ENCODE measurements at places on chromosomes 3 and 15. TPM values are rescaled to one million over a fixed set of nuclear protein-coding genes. Genes with fewer than 3 reads are reported as not detected.

GRCh38 chr15:87498560-87498959 lies 758.0 kb downstream of the NTRK3 start:
- DNase-seq, result no peak

GRCh38 chr15:38406436-38406835 lies 47.5 kb upstream of the FAM98B start:
- no peak for DNase-seq

- DNase-seq, result no peak
Observed at GRCh38 chr3:22969276-22969675, 233.9 kb upstream of the UBE2E2 start.

GRCh38 chr3:140505213-140505612 lies 172.7 kb upstream of the TRIM42 start:
- DNase-seq, result peak; percentile 37

- peak; percentile 61 for DNase-seq
Observed at GRCh38 chr15:63156755-63157117, 541 bp downstream of the RPS27L start.

DNA sequence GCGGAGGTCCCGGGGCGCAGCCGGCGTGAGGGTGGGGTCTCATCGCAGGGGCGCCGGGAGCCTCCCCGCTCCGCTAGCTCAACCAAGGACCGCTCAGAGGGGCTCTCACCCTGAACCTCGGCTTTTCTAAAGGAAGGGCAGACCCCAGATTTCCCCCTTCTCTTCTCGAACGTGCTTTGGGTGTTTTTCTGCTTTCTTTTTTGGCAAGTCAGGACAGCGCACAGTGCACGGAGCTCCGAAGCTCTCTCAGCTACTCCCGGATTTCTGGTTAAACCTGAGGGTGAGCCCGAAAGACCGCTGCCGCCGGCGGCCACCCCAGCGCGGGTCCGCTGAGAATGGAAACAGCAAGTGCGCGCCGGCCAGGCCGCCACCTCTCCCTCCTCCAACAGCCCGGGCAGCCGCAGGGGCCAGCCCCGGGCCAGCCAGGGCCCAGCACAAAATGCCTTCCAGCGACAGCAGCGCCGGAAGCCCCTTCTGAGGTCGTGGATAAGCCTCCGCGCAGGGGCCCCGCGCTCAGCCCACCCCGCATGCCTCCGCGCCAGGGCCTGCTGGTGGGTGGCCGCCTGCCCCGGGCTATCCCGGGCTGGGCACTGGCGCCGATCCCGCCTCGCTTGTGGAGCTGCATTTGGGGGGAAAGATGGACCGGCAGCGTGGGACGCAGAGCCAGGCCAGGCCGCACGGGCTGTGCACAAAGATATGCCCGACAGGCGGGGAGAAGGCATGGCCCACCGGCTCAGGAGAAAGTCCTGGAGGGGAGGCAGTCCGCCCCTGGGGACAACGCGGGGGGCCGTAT lies 8.2 kb upstream of the OCA2 start:
- DNase-seq, result no peak

DNA sequence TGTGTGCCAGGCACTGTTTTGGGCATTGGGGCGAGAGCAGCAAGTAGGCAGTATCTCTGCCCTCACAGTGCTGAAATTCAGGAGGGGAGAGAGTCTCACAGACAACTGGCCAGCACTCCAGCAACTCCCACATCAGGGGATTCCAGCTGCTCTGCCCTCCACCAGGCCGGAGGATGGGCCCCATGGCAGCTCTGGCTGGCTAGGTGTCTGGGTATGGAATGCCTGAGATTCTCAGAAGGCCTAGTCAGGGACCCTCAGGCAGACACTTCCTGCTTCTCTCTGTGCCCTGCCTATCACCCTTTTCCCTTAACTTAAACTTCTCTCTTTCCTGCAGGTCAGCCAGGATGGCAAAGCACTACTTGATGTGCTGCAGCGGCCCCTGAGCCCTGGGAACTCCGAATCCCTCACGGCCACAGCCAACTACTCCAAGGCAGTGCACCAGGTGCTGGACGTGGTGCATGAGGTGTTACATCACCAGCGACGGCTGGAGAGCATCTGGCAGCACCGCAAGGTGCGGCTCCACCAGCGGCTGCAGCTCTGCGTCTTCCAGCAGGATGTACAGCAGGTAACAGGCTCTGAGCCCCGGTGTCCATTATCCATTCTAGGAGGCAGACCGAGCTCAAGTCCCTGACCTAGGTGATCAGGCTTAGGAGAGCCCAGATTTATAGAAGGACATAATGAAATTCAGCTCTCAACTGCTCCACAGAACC lies 342.2 kb upstream of the ROPN1 start:
- no peak for DNase-seq

DNA sequence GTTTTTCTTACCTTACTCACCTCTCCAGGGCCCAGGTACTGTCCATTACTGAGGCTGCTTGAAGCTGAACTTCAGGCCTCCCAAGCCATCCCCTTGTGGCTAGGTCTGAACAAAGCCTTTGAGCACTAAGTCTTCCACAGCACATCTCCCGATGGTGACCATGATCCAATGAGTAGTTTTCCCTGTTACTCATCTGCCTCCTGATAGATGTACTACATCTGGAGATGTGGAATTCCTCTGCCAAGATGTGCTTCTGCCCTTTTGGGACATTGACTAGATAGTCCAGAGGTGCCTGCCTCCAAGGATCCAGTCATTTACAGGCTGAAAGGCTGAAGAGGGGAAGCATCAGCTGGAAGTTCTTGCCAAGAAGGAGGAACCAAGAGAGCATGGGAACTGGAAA lies 28.9 kb upstream of the SLC35G2 start:
- DNase-seq, result no peak

- DNase-seq, result no peak
Observed at GRCh38 chr3:85164436-85164835, 205.6 kb downstream of the CADM2 start.

- no peak for DNase-seq
Observed at GRCh38 chr3:195698325-195698646, 22.5 kb upstream of the MUC20 start.

DNA sequence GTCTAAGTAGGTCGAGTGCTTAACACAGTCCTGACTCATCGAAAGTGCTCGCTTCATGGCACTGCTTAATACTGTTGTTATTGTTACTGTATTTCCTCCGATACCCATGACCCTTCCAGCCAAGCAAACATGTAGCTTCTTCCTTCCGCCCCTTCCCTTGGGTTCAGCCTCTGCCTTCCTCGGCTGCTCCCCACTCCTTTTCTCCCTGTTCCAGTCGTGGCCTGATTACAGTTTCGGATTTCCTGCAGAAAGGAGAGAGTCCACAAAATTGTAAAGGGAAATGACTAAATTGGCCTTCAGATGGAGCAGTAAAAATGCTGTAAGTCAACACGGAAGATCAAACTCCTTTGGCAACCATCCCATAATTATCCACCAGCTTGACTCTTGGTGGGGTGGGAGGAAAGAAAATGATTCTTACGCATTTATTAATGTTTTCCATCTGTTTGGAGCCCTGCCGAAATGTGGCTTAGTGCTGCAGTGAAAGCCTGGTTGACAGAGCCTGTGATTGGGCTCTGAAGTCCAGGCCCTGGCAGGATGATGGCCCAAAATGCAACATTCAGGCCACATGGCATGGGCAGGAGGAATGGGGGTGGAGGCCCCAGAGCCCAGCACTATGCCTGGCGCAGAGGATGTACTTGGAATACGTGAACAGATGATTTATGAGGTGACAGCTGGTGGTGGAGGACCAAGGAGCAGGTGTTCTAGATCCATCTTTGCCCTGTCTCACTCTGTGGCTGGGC lies 37.6 kb downstream of the FAM3D start:
- peak; percentile 79 for DNase-seq

DNA sequence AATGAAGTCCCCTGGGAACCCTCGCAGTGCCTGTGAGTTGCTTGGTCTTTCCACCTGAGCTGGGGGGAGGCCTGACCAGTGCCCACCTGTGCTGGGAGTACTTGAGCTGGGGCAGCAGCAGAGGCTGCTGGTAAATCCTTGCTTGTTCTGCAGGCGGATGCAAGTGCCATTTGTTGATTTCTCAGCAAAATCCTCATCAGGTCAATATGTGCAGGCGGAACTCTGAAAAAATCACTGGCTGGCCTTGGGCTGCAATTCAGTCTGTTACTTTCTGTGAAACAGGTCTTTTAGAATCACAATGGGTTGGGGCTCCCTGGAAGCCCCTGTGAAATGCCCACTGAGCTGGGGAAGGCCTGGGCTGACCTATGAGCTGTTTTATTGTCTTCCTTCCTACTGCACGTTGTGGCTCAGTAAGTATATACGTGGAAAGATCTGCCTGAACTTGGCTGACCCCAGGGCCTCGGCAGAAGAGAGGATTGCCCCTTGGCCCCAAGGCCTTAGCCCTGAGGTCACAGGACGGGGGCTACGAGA lies 182.0 kb upstream of the RGMA start:
- DNase-seq, result no peak

- no peak for DNase-seq
Observed at GRCh38 chr3:141047168-141047567, 4.0 kb upstream of the SPSB4 start.

The TGM4 gene
- polyA plus RNA-seq, result 0.13 TPM

The CCDC13 gene
- 3.9 TPM for polyA plus RNA-seq

The SUCNR1 gene
- 6.5 TPM for polyA plus RNA-seq

The A4GNT gene
- polyA plus RNA-seq, result 0.51 TPM

The PRICKLE2 gene
- 20.3 TPM for polyA plus RNA-seq
